ENCODE measurements at places on chromosomes 6 and 20.

GRCh38 chr6:143536461-143536865 lies 24.9 kb upstream of the FUCA2 start:
- peak; percentile 74 for DNase-seq

- no peak for DNase-seq
Measured at GRCh38 chr6:90885611-90886056, 298.8 kb upstream of the MAP3K7 start.

- no peak for DNase-seq
Measured at GRCh38 chr20:9517297-9518162, 3.1 kb downstream of the LAMP5 start.

DNA sequence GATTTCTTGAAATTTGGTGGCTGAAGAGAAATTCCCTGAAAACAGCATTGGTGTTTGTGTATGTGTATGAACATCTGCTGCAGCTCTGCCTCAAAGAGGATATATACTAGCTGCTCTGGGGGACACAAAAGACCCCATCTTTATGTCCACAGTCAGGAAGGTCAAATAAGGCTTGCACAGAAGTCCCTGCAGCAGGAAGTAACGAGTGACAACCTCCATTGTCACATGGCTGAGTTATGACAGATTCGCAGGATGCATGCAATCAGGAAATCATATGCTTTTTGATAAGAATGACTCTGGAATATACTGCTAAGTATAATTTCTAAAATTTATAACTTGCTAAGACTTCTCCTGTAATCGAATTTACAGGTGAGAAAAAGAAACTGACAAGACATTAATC lies 225.9 kb upstream of the CST7 start:
- no peak for DNase-seq

DNA sequence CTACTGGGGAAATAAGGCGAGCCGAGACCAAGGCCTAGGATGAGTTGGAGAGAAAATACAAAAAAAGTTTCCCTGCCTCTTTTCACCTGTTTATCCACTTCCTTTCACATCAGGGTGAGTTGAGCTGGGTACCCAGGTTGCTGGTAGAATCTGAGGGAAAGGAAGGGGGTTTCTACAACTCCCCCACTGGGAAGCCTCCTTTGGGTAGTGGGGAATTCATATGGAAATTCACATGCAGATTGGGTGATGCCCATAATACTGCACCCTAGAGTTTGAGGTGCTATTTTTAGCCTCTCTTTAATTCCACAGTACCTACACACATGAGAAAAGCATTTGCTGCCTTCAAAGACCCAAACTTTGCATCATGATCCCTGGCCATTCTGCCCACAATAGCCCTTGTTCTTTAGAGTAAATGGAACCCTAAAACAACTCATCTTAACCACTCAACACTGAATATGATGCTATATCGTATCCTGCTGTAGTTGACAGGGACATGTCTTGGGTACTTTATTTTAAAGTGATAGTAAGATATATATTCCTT lies 2.7 kb downstream of the OSTM1 start:
- no peak for DNase-seq

DNA sequence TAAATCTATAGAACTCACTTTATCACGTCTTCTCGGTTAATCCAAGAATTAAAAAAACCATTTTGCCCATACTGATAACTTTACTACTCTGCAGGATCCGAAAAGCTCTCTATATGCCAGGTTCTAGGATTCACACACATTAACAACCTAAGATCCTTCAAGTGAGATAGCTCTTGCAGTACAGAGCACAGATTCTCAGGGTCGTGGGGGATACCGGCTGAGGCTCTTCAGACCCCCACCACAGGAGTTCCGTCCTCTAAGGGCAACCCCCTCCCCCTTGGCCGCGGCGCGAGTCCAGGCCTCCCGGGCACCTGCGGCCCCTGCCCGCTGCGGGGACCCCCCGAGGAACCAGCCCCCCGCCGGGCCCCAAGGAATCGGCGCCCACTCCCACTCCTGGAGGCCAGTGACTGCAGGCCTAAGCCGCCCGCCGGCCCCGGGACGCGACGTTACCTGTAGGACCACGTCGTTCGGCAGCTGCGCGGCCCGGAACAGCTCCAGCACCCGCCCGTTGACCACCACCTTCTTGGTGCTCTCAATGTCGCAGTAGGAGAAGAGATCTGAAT lies 892 bp downstream of the REPS1 start:
- peak; percentile 58 for DNase-seq

GRCh38 chr6:99241905-99242534 lies 107.5 kb downstream of the FAXC start:
- DNase-seq = no peak

DNA sequence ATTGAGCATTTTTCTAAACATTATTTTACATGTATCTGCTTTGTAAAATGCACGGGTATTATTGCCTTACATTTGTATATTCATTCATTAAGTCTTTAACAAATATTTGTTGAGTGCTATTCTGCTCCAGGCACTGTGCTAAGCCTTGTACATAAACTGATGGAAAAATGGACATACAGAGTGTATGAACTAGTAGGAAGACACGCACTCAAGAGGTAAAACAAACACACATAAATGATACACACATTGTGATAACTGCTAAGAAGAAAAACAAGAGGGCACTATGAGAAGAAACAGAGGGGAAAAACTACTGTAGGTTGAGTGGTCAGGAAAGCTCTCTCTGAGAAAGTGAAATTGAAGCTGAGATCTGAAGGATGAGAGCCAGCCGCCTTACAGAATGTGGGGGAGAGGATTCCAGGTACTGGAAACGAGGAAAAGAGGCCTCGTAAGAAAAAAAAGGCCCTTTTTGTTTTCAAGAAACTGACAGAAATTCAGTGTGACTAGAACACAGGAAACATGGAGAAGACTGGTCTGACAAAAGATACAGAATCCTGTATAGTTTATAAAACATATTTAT lies 117.5 kb downstream of the EYA4 start:
- no peak for DNase-seq

DNA sequence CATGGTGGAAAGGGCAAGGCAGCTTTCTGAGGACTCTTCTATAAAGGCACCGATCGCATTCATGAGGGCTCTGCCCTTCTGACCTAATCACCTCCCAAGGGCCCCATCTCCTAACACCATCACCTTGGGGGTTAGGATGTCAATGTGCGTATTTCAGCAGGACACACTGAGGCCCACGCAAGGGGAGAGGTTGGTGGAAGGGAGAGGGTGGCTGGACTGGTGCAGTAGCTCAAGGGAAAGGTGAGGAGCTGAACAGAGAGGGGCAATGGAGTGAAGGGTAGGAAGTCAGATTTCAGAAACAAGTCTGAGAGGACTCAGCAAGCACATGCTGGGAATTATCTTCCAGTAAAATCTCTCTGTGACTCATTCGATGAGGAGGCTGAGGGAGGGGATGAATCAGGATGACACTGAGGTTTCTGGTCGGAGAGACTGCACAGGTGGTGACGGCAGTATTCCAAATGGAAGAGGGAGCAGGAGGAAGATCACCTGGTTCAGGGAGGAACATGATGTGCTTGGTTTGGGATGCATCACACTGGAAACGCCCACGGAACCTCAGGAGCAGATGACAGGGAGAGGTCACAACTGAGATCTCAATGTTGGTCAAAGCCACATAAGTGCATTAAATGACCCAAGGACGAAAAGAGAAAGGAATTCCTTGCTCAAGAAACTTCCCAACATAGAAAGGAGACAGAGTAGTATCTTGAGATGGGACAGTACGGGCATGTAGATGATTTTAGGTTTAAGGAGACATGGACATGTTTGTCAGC lies 67.1 kb downstream of the TFAP2A start:
- no peak for DNase-seq

- DNase-seq = peak; percentile 93
Measured at GRCh38 chr20:62407221-62407992, at the start of gene CABLES2. Gene CABLES2 (minus strand): TSS chr20:62407285. CDS start chr20:62407276, 9 bp downstream.

- DNase-seq = no peak
Measured at GRCh38 chr6:63600136-63600535, 27.9 kb downstream of the LOC128125822 start.

DNA sequence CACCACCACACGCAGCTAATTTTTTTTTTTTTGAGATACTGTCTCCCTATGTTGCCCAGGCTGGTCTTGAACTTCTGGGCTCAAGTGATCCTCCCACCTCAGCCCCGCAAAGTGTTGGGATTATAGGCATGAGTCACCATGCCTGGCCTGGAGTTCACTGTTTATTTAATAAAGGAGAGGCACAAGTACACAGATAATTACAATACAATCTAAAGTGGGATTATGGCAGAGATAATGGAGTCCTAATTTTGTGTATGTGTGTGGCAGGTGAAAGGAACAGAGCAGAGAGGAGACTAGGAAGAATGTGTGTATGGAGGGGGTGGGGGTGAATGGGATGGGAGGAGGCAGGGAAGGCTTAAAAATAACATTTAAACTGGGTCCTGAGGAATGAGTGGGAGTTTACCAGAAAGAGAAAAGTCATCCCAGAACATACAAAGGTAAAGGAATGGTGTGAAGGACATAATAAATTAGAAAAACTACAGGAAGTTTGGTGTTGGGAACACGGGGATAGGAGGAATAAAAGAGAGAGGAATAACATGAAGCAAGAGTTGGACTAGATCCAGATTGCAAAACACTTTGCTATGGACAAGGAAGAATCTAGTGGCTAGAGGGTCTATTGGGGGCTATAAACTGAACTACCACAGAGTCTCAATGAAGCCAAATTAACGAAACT lies 4.4 kb downstream of the NCOA5 start:
- DNase-seq = no peak

DNA sequence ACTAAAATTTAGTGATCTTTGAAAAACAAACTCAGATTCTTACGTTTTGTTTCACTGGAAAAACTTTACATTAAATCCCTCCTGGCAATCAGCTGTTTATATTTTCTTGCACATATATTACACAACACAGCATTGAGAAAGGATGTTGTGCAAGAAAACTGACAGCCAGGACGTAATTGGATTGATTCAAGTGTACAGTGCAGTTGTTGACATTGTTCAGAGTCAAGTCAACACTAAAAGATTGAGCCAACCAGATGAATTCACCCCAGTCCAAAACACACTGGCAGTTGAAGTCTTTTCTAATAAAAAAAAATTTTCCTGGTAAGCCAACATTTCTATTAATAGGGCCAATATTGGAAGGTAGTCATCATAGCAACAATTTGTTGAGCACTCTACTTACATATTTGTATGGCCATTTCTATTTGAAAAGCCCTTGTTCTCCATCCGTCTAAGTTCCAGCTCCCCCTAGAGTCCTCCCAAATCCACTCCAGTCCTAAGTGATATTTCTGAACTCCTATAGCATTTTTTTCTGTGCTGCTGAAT lies 20.9 kb upstream of the VNN1 start:
- DNase-seq = no peak

DNA sequence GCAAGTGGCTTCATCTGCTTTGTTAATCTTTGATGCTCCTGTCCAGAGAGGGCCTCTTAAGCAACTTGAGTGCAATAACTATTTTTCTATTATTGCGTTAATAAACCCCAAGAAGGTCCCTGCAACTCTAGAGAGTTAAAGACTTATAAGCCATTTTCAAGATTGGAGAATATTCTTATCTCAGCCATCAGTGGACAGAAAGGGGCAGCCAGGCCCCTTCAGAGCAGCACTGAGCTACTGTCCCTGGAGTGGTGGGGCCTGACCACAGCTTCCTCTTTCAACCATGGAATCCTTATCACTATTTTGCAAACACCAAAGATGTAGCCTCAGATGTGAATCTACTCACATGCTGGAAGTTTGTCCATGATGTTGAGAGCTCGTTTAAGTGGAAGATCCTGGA lies 2.8 kb upstream of the MAS1L start:
- no peak for DNase-seq

- DNase-seq = no peak
Measured at GRCh38 chr6:1761477-1761877, 151.8 kb downstream of the FOXC1 start.

DNA sequence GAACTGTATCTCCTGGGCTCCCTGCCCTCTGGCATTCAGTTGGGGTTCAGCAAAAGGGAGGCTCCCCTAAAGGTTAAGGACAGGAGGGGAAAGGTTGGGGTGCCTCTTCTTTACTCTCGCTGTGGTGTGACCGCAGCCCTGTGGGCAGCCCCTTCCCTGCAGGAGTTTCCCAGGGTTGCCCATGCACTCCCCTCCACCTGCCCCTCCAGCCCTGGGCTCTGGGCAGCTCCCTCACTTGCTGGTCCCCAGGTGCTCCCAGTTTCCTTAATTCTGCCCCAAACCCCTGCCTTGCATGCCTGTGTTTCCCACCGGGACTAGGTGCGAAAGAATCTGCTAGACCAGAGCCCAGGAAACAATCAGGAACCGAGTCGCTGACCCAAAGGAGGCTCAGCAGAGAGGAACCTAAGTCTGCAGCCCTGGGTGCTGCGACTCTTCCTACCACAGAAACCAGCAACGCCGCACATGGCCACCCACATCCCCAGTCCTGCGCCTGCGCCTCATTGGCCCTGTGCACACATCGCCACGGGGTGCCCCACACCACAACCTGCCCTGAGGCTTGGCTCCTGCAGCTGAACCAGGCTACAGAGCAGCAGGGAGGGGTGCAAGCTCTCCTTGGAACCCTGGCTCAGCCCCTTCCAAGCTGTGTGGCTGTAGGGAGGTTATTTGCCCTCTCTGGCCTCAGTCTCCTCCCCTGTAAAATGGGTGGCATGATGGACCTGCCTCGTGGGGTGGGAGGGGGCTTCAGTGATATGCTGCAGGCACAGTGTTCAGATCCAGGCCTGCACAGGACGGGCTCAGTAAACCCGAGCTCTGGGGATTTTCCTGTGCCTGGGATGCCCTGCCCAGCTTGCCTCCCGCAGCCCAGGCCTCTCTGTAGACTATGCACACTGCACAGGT lies 487.6 kb downstream of the PREX1 start:
- DNase-seq = no peak

GRCh38 chr6:19587238-19587942 lies 249.8 kb upstream of the ID4 start:
- DNase-seq = no peak

DNA sequence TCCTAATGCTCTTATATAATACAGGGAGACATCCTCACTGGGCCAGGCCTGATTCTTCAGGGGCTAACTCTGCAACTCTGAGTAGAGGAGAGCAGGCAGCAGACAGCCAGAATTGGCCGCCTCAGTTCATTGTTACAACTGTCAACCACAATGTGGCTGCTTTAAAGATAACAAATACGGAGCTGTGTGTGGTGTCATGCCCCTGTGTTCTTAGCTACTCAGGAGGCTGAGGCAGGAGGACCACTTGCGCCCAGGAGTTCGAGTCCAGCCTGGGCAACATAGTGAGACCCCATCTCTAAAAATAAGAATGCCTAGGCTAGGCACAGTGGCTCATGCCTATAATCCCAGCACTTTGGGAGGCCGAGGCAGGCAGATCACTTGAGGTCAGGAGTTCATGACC lies 34.3 kb downstream of the CEP250 start:
- no peak for DNase-seq

GRCh38 chr20:62177307-62177706 lies 5.5 kb upstream of the MTG2 start:
- no peak for DNase-seq

Data from activated naive CD4-positive, alpha-beta T cell treated with anti-CD3 and anti-CD28 coated beads, Interleukin-2, amount 50 U/mL, for 72 hours (primary cell).